ENCODE measurements at places on chromosomes 16 and 17. TPM values are rescaled to one million over a fixed set of nuclear protein-coding genes. Genes with fewer than 3 reads are reported as not detected.
A peak's percentile ranks its signal among the peaks of the same experiment; 100 is the strongest.

- peaks cover 4% of the 10 kb centered on the region for H3K36me3 ChIP-seq
- no peak overlapping the region for H3K27ac ChIP-seq
- H3K4me3 ChIP-seq: no peak overlapping the region
- H3K4me1 ChIP-seq: no peaks in the 10 kb centered on the region
- no peak for DNase-seq
These were observed 7.1 kb downstream of the CTRB1 start for GRCh38 chr16:75225678-75226515.

DNA sequence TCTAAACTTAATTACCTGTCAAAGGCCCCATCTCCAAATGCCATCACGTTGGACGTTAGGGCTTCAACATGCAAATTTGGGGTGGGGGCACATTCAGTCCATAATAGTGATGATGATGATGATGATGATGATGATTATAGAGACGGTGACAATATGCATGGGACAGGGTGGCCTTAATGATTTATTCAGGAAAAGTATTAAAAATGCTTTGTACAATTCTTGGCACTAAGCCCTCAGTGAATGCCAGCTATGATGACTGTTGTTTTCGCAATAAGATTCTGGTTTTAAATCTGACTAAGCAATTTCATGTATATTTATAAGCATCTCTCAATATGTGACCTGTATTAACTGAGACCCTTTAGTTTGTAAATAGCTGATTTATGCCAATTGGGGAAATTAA is 106.3 kb downstream of the C16orf95 start:
- no peak for DNase-seq
- H3K27ac ChIP-seq: no peak overlapping the region
- H3K36me3 ChIP-seq: no peaks in the 10 kb centered on the region
- peaks cover 13% of the 10 kb centered on the region for H3K4me1 ChIP-seq

The SYCE1L gene
- 20.0 TPM for total RNA-seq

The PFAS gene
- 117 TPM for total RNA-seq

DNA sequence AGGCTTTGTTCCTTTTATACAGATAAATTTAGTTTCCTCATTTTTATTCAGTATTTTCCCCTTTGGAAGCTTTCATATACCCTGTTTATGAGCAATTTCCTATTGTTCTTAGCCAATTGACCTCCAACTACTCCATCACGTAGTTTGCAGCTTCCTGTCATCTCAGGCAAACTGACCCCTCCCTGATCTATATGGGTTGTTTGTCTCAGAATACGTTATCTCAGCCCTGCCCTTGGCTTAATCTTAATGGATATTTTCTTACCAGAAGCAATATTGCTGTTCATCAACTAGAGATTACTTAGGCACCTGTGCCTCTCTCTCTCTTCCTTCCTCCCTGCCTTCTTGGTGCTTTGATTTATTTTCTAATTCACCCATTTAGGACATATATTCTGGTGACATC is 81.2 kb downstream of the ZNF18 start:
- H3K4me3 ChIP-seq: no peak overlapping the region
- no peaks in the 10 kb centered on the region for H3K36me3 ChIP-seq
- DNase-seq: no peak
- H3K27me3 ChIP-seq: no peaks in the 10 kb centered on the region
- no peak overlapping the region for H3K27ac ChIP-seq

The TSPOAP1 gene
- 18.4 TPM for total RNA-seq

The ATF7IP2 gene
- total RNA-seq: 15.5 TPM

The TP53TG3F gene
- not detected for total RNA-seq

- H3K27ac ChIP-seq: no peak overlapping the region
- peak; percentile 75 for DNase-seq
- H3K4me3 ChIP-seq: no peak overlapping the region
These were observed 24.3 kb downstream of the POLR3E start for GRCh38 chr16:22321340-22322001.

- no peak overlapping the region for H3K27ac ChIP-seq
- H3K4me3 ChIP-seq: no peak overlapping the region
- DNase-seq: no peak
- peaks cover 6% of the 10 kb centered on the region for H3K36me3 ChIP-seq
- H3K27me3 ChIP-seq: no peaks in the 10 kb centered on the region
These were observed 45.0 kb upstream of the NOL11 start for GRCh38 chr17:67672592-67673335.

The ZG16 gene
- total RNA-seq: 1.5 TPM

GRCh38 chr17:30413109-30413508 is 34.4 kb downstream of the CPD start:
- no peaks in the 10 kb centered on the region for H3K4me1 ChIP-seq
- no peak overlapping the region for H3K4me3 ChIP-seq
- DNase-seq: no peak
- peaks cover 16% of the 10 kb centered on the region for H3K36me3 ChIP-seq
- no peaks in the 10 kb centered on the region for H3K27me3 ChIP-seq
- H3K27ac ChIP-seq: no peak overlapping the region

The ARHGDIG gene
- 2.5 TPM for total RNA-seq

DNA sequence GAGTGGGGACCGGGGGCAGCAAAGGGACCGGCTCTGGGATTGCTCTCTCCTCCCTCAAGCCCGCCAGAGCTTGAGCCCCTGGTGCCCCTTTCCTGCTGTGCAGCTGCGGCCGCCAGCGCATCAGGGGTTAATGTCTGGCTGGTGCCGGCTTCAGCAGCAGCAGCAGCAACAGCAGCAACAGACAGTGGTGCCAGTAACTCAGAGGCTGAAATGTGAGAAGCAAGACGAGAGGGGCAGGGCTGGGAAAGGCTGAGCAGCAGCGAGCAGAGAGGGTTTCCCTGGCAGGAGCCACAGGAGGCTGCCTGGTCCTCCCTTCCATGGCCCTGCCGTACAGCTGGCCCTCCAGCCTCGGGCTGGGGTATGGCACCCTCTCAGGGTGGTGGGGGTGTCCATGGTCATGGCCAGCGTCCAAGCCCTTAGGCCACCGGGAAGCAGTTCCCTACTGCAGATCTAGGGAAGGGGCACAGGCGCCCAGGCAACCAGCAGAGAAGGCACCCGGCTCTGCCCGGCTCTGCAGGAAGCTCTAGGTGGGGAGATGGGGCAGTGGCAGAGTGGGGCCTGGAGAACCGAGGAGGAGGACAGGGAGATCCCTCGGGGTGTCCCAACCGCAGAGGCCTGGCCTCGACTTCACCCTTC is 21.1 kb upstream of the TFAP4 start:
- peaks cover 26% of the 10 kb centered on the region for H3K4me1 ChIP-seq
- peak overlapping the region; percentile 57 for H3K4me3 ChIP-seq
- H3K27ac ChIP-seq: peak overlapping the region; percentile 76

GRCh38 chr17:81252326-81252986 is 13.3 kb downstream of the NDUFAF8 start:
- H3K27me3 ChIP-seq: no peaks in the 10 kb centered on the region
- peaks cover 5% of the 10 kb centered on the region for H3K36me3 ChIP-seq
- H3K4me3 ChIP-seq: no peak overlapping the region
- no peak for DNase-seq

DNA sequence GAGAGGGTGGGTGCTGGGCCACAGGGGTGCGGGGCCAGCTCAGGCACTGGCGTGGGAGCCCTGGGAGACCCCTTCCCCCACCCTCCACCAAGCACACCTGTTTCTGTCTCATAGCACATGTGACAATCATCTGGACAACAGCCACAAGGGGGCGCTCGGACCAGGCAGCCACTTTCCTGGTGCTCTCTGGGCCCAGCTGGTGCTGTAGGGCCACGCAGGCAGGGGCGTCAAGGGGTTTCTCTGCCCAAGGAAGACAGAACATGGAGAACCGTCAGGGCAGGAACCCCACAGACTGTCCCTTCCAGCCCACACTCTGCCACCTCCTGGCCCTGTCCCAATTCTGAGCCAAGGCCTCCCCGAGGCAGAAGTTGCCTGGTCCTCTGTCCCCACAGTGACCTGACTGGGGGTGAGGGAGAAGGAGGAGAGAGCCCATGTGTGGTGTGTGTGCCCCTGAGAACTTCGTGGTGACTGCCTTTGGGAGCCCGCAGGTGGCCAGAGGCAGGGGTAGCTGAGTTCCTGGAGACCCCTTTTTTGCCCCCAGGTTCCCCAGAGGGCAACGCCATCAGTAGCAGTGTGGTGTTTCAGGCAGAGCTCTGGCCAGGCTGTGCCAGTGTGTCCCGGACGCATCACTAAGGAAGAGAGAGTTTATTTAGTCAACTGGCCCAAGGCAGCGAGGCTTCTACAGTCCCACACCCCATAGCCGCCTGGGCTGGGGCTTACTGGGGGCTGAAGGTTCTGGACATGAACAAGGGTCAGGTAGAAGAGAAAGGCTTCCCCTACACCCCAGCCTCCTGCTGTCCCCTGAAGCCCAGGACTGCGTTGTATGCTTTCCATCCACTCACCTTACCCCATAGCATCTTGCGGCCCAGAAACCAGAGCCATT is 3.1 kb upstream of the SETD6 start:
- peak overlapping the region; percentile 41 for H3K27ac ChIP-seq
- peaks cover 15% of the 10 kb centered on the region for H3K4me1 ChIP-seq
- H3K4me3 ChIP-seq: peak overlapping the region; percentile 74
- peaks cover 4% of the 10 kb centered on the region for H3K36me3 ChIP-seq
- H3K27me3 ChIP-seq: no peaks in the 10 kb centered on the region

DNA sequence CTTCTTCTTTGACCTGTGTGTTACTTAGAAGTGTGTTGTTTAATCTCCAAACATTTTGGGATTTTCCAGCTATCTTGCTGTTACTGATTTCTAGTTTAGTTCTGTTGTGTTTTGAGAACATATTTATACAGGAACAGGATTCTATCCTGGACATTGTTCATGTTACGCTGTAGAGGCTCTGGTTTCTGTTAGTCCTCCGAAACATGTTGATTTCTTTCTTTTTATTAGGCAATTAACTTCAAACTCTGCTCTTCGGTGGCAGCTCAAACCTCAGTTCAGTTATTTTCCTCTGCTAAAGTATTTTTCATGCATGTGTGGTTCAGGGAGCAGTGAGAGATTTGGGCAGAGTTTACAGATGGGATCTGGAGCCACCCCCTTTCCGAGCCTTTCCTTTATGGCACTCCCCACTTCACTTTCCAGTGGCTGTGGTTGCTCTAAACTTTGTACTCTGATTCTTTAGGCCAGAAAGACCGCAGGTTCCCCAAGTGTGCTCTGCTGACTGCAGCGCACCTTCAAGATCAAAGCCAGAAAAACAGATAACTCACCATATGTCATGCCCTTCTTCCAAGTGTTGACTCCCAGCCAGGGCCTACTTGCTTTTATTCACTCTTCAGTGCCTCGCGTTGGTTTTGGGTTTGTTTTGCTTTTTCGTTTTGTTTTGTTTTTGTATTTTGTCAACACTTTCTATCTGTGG is 77.6 kb upstream of the KSR1 start:
- peaks cover 9% of the 10 kb centered on the region for H3K4me1 ChIP-seq
- DNase-seq: no peak
- H3K27me3 ChIP-seq: no peaks in the 10 kb centered on the region
- H3K27ac ChIP-seq: no peak overlapping the region
- H3K4me3 ChIP-seq: no peak overlapping the region
- no peaks in the 10 kb centered on the region for H3K36me3 ChIP-seq

DNA sequence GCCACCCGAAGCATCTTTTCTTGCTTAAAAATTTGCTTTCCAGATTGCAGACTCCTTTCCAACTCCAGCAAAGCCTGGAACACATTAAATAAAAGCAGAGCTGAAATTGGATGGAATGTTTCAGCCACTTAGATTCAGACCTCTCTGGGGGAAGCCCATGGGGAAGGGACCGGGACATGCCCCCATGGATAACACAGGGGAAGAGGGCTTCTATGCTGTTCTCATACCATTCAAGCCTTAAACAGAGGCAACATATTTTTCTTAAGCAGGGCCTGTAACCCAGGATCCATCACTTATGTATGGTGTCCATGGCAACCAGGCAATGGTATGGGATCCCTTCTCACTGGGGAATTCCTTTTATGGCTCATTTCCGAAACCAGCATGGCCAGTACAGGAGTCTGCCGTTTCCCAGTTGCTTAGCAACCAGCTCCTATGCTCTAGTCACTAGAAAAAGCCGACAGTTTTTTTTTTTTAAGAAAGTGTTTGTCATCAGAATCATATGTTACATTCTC is 62.0 kb upstream of the MARCHF10 start:
- H3K4me3 ChIP-seq: peak overlapping the region; percentile 73
- peak overlapping the region; percentile 94 for H3K27ac ChIP-seq
- H3K27me3 ChIP-seq: no peaks in the 10 kb centered on the region
- peak; percentile 71 for DNase-seq
- H3K36me3 ChIP-seq: no peaks in the 10 kb centered on the region

- no peak overlapping the region for H3K27ac ChIP-seq
- no peak for DNase-seq
- peaks cover 2% of the 10 kb centered on the region for H3K27me3 ChIP-seq
- H3K4me1 ChIP-seq: peaks cover 10% of the 10 kb centered on the region
- H3K4me3 ChIP-seq: peak overlapping the region; percentile 77
These were observed 8.4 kb upstream of the TRPV2 start for GRCh38 chr17:16406742-16407674.

- H3K4me1 ChIP-seq: peaks cover 7% of the 10 kb centered on the region
- no peak overlapping the region for H3K4me3 ChIP-seq
- peak overlapping the region; percentile 52 for H3K27ac ChIP-seq
- no peaks in the 10 kb centered on the region for H3K27me3 ChIP-seq
- no peak for DNase-seq
These were observed 64.1 kb downstream of the PLD6 start for GRCh38 chr17:17141860-17142552.

The CIITA gene
- total RNA-seq: not detected

DNA sequence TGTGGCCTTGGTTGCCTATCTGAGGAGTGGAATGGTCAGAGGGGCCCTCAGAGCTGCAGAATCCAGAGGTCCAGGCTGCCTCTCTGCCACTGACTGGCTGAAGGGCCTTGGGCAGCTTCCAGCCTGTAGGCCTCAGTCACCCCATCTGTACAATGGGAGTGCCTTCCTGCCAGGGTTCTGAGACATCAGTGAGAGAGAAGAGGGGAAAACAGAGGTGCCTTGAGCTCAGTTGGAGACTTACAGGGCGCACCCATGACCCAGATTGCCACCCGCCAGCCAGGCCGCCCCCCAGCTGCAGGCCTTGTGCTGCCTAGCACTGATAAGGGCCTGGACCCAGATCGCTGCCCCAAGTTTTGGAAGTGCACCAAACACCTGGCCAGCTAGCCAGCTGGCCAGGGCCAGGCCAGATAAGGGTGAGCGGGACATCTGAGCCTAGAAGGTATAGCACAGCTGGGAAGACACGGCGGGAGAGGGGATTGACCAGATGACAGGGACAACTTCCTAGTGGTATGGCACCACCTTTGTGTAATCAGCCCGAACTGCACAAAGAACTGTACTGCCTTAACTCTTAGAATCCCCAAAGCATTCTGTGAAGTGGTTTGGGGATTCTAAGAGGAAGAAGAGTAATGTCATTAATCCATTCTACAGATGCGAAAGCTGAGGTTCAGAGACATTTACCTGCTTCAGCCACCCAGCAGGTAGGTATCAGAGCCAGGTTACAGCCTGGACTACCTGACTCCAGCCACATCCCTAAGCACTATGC is 1.4 kb downstream of the SLC4A1 start:
- H3K27me3 ChIP-seq: peaks cover 25% of the 10 kb centered on the region
- H3K4me1 ChIP-seq: peaks cover 5% of the 10 kb centered on the region
- H3K36me3 ChIP-seq: no peaks in the 10 kb centered on the region
- no peak overlapping the region for H3K4me3 ChIP-seq
- H3K27ac ChIP-seq: no peak overlapping the region
- DNase-seq: no peak

DNA sequence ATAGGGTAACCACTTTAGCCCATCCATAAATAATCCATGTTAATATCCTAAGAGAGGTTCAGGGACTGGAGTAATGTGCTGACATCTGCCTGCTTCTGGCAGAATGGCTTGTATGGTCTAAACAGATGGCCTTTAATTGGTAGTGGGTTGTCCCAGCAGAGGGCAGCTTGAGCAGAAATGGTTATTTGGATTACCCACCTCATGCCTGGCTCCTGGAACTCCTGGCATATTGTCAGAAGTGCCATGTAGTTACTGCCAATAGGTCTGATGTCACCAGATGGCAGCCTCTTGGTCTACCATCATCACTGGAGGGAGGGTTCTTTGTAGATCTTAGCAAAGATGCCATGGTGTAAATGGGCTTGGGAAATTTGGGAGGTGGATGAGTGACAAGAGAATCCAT is 157.5 kb upstream of the SOX9 start:
- no peak for DNase-seq
- H3K27me3 ChIP-seq: no peaks in the 10 kb centered on the region
- H3K36me3 ChIP-seq: no peaks in the 10 kb centered on the region
- no peak overlapping the region for H3K27ac ChIP-seq
